ENCODE measurements at places on chromosomes 12 and 14.
A peak's percentile ranks its signal among the peaks of the same experiment; 100 is the strongest.

DNA sequence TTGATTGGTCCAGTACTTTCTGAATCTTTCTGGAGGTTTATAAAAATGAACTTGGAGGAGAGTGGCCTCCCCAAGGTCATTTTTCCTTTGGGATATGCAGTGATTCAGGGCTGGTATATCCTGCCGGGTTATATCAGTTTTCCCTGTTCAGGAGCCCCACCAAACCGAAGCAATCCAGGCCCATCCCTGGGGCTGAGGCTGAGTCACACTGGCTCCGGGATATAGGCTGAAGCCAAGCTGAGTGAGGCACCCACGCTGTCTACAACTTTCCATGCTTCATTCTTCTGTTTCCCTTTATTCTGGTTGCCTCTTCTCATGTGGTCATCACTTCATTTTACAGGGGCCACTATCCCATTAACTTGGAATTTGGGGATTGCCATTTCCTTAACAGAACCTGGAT lies 3.4 kb downstream of the SSPN start:
- DNase-seq = no peak

DNA sequence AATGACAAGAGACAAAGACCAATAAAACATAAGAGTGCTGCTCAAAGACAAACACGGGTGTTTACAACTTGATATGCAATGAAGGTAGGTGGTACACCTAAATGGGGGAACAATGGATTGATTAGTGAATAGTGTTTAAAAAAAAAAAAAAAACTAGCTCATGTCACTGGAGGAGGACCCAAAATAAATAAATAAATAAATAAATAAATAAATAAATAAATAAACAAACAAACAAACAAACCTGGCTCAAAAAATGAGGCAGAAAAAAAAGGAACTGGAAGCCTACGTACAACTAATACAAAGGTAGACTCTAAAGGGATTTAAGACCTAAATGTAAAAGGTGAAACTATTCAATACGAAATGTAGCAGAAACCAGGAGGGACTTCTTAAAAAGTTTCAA lies 18.6 kb downstream of the NAP1L1 start:
- no peak for DNase-seq

GRCh38 chr12:117523971-117524370 lies 162.5 kb upstream of the NOS1 start:
- DNase-seq = no peak

GRCh38 chr14:70624972-70625371 lies 16.7 kb upstream of the TTC9 start:
- no peak for DNase-seq

- no peak for DNase-seq
Measured at GRCh38 chr12:126937431-126937830, 1329.5 kb upstream of the TMEM132C start.

DNA sequence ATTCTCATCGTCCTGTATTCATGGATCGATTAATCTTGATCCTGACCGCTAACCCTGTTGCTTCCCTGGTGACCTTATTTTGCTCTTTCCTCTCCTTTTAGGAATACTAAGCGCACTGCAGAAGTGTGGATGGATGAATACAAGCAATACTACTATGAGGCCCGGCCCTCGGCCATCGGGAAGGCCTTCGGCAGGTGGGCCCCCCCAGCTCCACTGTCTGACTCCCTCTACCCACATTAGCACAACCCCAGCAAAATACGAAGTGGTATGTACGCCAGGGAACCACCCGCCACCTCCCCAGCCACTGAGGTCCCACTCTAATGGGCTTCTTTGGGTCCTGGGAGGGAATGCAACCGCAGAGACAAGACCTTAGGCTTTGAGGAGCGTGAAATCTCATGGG lies 58.7 kb downstream of the ERH start:
- no peak for DNase-seq

DNA sequence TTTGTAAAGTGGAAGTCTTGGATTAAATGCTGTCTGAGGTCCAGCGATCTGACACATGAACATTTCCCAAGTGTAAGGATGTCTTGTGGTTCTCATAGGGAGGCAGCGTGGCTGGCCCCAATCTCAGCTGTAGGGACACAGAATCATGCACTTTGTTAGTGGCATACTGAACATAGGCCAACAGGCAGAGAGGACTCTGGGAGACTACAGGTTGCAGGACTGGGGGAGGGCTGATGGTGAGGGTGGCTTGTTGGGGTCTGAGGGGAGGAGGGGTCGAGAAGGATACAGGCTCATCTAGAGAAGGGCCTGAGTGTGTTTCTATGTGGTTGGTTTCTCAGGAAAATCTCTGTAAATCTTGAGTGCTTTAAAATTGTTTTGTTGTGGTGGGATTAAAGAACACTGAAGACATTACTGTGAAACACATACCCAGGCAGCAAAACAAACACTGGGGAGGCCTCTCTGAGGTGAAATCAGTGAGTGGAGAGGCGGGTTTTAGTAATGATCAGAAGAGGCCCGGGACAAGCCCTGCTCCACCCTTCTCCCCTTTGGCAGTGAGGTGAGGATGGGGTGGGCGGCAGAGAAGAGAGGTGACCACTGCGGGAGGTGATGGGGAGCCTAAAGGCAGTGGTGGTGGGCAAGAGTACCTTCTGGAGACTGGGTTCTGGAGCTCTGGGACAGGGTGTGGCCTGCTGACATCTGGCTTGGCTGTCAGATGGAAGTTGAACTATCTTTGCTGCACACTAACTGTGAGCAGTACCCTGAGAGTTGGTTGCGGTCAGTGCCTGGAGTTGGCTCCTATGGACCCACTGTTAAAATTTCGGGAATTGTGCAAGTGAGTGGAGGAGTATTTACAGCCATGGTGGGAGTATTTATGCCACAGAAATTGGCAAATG lies 3.3 kb downstream of the NYNRIN start:
- DNase-seq = no peak

DNA sequence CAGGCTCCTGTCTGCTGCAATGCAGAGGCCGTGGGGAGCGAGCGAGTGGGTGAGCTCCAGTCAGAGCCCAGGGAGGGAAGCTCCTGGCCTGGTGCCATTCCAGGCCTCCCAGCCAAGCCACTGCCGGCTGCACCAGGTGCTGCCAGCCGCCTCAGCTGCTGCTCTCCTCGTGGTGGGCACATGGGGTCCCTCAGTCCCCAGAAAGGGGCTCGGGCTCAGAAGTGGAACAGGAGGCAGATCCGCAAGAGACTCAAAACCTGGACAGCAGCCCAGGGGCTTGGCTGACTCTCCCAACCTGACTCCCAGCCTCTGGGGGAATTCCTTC lies 2.4 kb downstream of the ABCB9 start:
- no peak for DNase-seq

- no peak for DNase-seq
Measured at GRCh38 chr12:118065380-118065779, 4.4 kb upstream of the WSB2 start.

DNA sequence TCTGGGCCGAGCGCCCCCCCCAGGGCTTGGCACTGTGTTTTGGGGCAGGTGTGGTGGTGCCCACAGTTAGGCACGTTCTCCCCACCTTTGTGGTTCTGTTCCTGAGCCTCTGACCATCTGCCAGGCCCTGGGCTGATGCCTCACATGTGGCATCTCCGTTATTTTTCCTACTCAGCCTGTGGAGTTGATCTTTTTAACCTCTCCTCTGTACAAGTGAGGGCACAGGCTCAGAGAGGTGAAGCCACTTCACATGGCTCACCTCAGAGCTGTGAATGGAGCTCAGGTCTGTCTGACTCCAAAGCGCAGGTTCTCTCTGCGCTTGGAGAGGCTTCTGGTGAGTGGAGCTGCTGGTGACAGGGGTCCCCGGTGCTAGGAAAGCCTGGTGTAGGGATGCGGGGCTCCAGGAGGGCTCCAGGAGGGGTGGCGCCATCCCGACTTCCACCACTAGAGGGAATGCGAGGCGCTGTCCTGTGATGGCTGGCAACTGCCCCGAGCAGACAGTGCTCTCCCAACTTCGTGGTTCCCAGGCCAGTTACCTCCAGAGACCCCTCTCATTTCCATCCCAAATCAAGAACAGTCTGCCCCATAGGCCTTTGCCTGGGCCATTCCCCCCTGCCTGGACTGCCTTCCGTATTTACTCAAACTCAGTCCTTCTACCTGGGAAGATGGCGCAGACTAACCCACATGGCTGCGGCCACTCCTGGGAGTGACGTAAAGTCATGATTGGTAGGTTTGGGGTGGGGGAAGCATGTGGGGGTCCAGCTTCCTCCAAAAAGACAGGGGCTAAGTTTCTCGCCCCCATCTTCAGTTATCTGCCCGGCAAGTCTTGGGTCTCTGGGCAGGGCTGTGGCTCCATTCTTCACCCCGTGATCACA lies 9.9 kb downstream of the BCL7A start:
- no peak for DNase-seq

- DNase-seq = no peak
Measured at GRCh38 chr14:98136012-98136789, 1135.8 kb downstream of the BCL11B start.

GRCh38 chr12:58217130-58217529 lies 275.8 kb downstream of the ATP23 start:
- DNase-seq = no peak

- DNase-seq = peak; percentile 58
Measured at GRCh38 chr12:121452340-121452984, 52.5 kb downstream of the RNF34 start.

DNA sequence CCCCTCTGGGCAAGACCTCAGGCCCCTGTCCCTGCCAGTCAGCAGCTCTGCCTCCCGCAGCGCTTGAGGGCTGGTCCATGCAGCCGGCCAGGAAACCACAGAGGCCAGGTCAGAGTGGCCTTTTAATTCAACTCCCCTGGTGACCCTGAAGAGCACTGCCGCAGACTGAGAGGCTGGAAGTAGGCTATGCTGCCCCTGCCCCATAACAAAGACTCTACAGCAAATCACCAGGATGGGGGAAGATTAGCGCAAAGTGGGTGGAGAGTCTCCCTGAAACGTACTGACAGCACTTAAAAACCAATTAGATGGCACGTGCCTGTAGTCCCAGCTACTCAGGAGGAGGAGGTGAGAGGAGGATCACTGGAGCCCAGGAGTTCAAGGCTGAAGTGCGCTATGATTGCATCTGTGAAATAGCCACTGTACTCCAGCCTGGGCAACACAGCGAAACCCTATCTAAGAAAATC lies 70.5 kb downstream of the ITPK1 start:
- no peak for DNase-seq

- no peak for DNase-seq
Measured at GRCh38 chr12:95607642-95608041, 56.4 kb upstream of the USP44 start.

GRCh38 chr14:104119119-104119487 lies 19.3 kb upstream of the KIF26A start:
- DNase-seq = peak; percentile 9

- DNase-seq = no peak
Measured at GRCh38 chr12:124861492-124861891, 2.2 kb downstream of the SCARB1 start.

- no peak for DNase-seq
Measured at GRCh38 chr14:92677087-92677668, 71.2 kb downstream of the LGMN start.

DNA sequence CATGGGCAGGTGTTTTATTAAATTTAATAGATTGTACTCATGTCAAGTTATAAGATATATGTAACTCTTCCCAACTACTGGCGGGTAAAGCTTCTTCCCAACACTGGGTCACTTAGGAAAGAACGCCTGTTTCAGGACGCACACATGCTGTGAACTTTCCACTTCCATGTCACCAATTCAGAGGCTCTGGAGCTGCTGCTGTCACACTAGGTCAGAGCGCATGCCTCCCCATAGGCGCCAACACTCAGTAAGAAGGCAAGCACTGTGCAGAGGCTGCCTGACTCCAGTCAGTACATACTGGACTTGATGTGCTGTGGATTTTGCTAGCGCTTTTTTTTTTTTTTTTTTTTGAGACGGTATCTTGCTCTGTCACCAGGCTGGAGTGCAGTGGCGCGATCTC lies 17.2 kb downstream of the SLC15A4 start:
- no peak for DNase-seq

- DNase-seq = no peak
Measured at GRCh38 chr14:69964841-69965240, 85.6 kb downstream of the SMOC1 start.

- DNase-seq = no peak
Measured at GRCh38 chr12:107679336-107679735, 6.3 kb upstream of the PWP1 start.

DNA sequence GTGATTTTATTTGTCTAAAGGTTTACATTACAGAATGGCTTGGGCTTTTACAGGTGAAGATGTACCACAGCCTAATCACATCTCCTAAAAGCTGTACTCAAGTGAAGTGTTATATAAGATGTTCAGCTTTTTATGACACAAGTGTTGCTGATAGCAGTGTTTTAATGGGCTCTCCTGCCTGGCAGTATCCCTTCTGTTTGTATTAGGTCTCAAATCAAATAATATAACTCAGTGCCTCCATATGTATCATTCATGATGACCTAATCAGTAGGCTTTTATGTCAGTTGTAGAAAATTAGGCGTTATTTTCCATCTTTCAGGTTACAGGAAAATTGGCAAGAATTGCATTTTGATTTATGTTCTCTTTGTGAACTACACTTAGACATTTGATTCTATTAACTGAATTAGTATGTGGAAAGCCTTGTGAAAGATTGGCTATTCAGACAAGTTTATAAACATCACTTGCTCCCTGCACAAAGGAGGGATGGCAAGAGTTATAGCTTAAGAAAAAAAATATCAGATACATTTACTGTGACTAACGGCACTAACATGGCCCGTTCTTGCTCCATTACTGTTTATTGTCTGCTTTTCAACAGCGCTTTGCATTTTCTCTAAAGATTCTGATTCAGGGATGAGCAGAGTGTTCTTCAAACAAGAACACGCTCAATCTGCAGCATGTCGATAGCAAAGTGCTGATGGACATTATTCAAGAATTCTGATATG lies 143.7 kb upstream of the DIO2 start:
- no peak for DNase-seq

DNA sequence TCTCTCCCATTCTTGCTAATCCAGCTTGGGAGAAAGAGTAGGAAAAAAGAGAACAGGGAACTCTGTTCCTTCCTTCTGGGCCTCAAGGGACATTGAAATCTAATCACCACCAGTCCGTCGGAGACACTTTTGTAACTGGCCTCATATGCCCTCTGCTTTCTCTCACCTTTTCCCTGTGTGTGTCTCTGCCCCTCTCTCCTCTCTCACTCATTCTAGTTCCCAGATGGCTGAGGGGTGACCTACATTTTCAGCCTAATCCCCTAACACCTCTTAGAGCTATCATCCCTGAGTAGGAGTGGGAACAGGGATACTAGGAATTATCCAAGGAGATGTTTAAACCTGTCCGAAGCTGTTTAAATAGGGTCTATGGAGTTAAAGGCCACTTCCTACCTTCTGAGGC lies 8.9 kb upstream of the PCK2 start:
- DNase-seq = no peak

DNA sequence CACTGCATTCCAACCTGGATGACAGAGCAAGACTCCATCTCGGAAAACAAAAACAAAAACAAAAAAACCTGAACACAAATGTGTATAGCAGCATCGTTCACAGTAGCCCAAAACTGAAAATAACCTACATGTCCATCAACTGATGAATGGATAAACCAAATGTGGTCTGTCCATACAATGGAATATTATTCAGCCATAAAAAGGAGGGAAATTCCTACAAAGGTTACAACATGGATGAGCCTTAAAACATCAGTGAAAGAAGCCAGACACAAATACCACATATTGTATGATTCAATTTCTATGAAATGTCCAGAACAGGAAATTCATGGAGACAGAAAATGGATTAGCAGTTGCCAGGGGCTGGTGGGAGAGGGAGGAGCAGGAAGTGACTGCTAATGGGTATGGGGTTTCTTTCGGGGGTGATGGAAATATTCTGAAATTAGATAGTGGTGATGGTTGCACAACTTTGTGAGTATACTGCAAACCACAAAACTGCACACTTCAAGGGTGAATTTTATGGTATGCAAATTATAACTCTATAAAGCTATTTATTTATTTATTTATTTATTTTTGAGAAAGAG lies 4.0 kb downstream of the MYL2 start:
- DNase-seq = no peak
